Foreskin keratinocyte (primary cell): ENCODE measurements at places on chromosomes 11 and 22.

- DNase-seq, result no peak
Measured at GRCh38 chr22:38215156-38216038, 13.6 kb downstream of the MAFF start.

- DNase-seq, result peak; percentile 34
Measured at GRCh38 chr22:20418211-20418788, 19.3 kb downstream of the SCARF2 start.

GRCh38 chr11:32326522-32326921, 108.8 kb downstream of the WT1 start:
- no peak for DNase-seq

DNA sequence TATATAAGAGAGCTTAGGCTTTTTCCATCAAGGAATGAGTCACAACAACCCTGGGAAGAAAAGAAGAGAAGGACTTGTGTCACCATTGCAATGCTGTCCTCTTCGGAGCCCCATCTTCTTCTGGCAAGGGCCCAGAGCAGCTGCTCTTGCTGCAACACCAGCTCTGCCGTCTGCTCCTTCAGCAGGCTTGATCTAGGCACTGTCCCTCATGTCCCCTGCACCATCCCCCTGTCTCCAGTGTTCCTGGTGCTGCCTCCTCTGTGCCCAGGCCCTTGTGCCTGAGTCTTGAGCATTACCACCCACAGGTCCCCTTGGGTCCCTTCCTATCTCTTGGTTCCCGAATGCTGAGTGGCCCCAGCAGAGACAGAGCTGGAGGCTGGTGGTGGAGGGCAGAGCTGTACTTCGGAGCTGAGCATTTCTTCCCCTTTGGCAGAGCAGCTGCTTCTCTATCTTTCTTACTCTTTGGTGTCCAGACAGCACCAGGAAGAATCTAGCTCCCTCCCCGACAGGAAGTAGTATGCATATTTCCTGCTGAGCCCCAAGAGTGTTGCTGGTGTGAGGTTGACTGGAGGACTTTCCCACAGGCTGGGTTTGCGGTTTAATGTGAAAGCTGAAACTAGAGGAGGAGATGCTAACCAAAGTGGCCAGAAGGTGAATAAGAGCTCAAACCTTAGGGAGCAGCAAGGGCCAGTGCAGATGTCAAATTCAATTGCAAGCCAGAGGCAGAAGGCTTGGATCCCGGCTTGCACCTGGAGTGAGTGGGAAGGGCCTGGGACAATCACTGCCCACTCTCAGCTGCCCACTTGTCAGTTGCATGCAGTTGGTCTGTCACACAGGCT, 27.8 kb downstream of the WEE1 start:
- peak; percentile 39 for DNase-seq

DNA sequence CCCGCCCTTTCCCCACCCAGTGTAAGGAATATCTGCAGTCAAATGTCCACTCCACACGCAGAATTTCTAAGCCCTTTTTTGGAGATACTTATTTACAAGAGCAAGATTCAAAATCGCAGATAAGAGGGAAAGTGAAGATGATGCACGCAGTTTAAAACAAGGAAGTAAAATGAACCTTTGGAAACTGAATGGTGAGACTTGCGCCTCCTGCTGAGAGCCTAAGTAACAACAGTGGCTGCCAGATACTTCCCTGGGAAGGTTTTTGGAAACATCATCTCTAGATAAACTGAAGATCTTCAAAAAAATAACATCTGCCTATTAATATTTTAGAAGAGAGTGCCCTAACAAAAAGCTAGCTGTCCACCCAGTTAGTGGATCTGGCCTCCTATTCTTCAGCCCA, 963.1 kb upstream of the FAT3 start:
- DNase-seq, result no peak

- no peak for DNase-seq
Measured at GRCh38 chr11:12091956-12092558, 18.3 kb upstream of the MICAL2 start.
